Tibial artery (tissue), 4 donors: ENCODE measurements at places on chromosomes 5 and 9.

DNA sequence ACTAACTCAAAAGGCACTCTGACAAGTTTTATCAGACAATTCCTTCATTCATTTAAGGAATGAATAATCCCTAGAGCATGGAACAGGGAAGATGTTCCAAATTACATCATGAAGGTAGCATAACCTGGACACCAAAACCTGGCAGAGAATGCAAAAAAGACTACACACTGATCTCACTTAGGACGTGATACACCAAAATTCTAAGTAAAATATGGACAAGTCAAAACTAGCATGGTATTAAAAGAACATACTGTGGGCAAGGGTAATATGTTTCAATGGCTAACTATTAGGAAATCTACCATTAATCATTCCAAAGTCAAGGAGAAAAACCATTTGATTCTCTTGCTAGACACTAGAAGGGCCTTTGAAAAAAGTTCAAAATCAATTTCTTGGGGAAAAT, 176.5 kb downstream of the HSPA4 start:
- DNase-seq: no peak

DNA sequence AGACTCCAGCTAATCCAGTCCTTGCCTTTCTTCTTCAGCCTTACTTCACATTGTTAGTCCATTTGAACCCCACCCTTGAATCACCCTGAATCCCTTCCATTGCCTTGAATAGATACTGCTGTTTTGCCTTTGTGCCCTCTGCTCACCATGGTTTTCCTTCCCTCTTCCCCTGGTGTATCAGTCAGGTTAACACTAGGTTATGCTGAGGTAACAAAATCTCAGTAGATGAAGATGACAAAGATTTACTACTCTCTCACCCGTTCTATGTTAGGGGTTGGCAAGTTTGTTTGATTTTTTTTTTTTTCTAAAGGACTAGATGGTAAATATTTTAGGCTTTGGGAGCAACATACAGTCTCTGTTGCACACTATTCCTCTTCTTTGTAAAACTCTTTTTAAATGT, 3.3 kb upstream of the VLDLR start:
- DNase-seq: no peak

GRCh38 chr5:101067429-101067828, 164.3 kb upstream of the ST8SIA4 start:
- no peak for DNase-seq

DNA sequence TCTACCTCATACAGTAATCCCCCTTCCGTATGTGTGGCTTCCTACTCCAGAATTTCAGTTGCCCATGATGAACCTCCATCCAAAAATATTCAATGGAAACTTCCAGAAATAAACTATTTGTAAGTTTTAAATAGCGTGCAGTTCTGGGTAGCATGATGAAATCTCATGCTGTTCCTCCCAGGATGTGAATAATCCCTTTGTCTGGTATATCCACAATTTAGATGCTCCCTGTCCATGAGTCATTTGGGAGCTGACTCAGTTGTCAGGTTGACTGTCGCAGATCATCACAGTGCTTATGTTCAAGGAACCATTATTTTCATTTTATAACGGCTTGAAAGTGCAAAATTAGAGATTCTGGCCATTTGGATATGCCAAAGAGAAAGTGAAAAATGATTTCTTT, 290.1 kb upstream of the CDH9 start:
- DNase-seq: no peak

- DNase-seq: no peak
These were observed 379.5 kb downstream of the CDH18 start for GRCh38 chr5:19608444-19609002.

DNA sequence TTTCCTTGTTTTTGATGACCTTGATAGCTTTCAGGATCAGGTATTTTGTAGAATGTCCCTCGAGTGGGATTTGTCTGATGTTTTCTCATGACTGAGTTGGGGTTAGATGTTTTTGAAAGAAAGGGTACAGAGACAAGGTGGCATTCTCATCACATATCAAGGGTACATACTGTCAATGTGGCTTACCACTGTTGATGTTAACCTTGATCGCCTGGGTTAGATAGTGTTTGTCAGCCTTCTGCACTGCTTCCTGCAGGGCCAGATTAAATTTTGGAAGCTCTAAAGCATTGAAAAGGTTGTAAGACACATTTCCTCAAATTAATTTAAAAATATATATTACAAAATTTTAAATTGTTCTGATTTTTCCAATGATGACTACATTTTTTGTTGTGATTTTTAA, 287.4 kb upstream of the ACTBL2 start:
- DNase-seq: no peak

GRCh38 chr9:107742531-107743309, 253.2 kb upstream of the KLF4 start:
- DNase-seq: no peak

DNA sequence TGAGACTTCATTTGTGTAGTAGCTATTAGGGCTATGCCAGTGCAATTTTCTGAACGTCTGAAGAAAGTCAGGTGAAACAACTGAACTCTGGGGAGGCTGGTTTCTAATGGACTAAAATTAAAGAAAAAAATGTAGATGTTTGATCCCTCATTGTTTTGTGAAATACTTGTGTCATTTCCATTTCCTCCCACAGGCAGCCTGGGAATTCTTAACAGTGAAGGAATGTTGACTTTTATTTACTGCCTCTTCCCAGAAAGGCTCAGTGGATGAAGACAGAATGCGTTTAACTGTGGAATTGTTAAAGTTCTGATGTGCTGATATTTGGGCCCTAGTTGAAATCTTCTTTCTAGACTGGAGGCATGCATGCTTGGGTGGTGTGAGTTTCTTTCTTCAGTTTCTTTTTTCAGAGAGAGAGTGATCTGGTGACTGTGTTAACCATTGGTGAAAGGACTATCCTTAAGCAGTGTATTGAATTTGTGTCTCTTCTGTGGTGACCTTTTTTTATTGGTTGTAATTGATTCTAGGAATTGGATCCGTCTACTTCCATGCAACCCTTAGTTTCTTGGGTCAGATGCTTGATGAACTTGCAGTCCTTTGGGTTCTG, 15.5 kb downstream of the ACER2 start:
- DNase-seq: no peak

DNA sequence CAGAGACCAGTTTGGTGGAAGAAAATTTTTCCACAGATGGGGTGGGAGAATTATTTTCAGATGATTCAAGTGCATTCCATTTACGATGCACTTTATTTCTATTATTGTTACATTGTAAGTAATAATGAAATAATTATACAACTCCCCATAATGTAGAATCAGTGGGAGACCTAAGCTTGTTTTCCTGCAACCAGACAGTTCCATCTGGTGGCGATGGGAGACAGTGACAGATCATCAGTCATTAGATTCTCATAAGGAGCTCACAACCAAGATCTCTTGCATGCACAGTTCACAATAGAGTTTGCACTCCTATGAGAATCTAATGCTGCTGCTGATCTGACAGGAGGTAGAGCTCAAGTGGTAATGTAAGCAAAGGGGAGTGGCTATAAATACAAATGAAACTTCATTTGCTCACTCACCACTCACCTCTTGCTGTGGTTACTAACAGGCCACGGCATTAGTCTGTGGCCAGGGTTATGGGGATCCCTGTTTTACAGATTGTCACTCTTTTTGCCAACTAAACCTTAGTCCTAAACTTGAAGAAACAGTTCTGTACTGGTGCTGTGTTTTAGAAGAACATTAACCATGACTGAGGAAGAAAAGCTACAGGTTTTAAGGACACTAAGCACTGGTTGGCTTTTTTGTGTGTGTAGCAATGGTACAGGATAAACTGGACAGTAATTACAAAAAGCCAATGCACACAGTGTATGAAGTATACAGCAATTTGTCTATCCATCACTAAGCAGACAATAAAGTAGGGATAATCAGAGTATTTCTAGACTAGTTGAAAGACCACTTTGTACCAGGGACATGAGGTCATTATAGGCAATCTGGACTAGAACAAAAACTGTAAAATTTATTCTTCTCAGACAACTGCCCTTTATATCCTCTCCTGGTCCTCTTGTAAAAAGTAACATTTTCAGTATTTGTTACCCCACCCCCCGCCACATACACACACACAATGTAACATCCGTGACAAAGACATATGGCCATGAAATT, 9.9 kb downstream of the TMEM232 start:
- no peak for DNase-seq

DNA sequence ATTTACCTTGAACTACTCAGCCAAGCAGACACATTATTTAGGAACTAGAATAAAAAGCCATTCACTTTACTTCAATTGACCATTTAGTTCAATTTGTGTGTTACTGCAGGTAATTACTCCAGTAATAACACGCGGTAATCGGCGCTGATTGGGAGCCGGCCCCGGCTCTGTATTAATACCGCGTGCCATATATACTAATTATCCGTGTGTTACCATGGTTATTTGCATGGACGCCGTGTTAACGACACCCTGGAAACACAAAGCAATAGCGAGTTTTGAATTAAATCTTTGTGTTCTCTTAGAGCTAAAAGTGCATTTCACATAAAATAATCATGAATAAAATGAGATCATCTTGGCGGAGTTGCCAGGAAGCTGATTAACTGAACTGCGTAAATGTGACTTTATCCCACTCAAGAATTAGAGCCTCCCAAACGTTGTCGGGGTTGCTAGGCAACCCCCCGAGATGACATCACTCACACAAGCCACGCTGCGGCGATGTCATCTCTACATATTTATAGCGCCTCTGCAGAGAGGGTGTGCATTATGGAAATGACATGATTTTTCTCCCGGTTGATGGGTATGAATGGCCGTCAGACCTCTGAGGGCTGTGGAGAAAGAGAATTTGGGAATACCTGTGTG, 41.4 kb upstream of the RNU6ATAC start:
- no peak for DNase-seq

DNA sequence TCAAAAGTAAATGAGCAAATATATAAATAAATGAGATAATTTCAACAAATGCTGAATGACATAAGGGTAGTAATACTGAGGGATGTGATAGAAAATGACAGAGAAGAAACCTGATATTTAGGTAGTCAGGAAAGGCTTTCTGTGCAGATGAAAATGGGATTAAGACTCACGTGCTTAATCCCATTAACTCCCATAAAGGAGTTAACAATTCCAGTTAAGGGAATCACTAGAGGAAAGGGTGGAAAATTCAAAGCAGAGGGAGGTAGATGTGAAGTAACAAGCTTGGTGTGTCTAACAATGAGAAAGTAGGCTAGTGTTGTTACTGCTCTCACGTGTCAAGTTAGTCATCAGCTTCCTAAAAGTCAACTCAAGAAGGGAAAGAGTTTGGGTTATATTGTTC, 90.5 kb upstream of the TRIM32 start:
- DNase-seq: no peak

- DNase-seq: no peak
These were observed 15.9 kb downstream of the EXD3 start for GRCh38 chr9:137406876-137407589.

DNA sequence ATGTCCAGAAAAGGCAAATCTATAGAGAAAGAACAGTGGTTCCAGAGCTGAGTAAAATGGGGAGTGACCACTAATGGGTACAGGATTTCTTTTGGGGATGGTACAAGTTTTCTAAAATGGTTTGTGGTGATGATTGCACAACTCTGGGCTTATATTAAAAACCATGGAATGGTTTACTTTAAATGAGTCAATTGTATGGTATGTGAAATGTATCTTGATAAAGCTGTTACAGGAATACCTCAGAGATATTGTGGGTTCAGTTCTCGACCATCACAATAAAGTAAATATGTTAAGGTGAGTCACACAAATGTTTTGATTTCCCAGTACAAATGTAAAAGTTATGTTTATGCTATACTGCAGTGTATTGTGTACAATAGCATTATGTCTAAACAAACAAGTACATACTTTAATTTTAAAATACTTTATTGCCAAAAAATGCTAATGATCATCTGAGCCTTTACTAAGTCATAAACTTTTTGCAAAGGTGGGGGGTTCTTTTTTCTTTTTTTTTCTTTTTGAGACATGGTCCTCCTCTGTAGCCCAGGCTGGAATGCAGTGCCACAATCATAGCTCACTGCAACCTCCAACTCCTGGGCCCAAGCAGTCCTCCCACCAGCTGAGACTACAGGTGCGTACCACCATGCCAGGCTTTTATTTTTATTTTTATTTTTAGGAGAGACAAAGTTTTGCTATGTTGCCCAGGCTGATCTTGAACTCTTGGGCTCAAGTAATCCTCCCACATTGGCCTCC, 65.9 kb downstream of the SHOC1 start:
- no peak for DNase-seq

DNA sequence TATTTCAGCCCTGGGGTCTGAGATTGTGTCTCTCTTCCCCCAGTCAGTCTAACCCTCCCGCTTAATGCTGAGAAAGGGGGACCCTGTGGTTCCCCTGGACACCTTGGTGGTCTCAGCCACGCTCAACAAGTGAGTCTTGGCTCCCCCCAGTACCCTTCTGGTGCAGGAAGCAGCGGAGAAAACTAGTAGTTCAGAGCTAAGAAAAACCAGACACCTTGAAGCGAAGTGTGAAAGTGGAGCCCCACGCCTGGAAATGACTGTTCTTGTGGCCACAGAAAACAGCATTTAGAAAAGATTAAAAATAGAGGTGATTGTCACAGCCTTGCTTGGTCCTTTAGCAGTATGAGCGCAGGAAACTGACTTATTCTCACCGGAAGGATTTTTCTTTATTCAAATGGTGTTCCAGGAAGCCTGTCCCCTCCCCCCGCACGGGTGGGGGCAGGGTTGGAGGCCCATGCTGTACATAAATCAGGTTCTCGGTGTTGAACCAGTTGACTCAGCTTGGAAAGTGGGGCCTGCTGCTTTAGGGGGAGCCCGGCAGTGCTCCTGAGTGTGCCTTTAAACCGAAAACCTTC, 8.1 kb downstream of the ARPC5L start:
- DNase-seq: no peak

DNA sequence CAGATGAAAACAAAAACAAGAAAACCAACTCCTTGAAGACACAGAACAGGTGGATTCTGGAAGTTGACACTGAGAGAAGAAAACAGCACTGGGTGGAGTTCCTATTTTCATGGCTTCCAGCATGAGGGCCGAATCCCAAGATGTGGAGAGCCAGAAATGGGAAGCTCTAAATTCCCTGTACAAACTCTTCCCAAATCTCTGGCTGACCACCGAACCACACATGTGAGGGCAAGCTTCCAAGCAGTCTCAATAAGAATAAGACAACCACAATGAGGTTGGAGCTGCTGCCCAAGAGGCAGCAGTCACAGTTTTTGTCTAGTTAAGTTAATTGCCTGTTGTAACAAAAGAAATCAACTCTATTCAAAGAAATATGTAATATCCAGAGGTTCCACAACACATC, 339.3 kb upstream of the SLC30A5 start:
- DNase-seq: no peak

DNA sequence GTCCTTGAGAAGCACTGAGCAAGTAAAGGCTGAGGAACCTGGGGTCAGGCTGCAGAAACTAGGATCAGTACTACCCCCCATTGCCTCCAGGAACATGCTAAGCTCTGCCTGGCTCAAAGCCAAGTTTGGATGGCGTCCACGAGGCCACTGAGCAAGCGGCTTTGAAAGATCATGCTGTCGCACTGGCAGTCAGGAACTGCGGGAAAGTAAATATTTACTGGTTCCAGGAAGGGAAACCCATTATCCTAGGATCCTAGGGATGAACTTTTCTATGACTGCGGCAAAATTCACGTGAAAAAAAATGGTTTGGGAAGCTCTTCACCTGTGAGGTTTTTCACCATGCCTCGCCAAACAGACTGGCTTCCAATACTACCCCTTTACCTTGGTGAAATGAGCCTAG, 75.3 kb upstream of the PJA2 start:
- peak; percentile 67 for DNase-seq
